ENCODE measurements at places on chromosomes 5 and 9.
A peak's percentile ranks its signal among the peaks of the same experiment; 100 is the strongest.

GRCh38 chr9:129241725-129242124, 63.7 kb upstream of the IER5L start:
- DNase-seq: no peak

GRCh38 chr5:14415024-14415697, 166.4 kb upstream of the OTULINL start:
- no peak for DNase-seq

- no peak for DNase-seq
Measured at GRCh38 chr9:98859941-98860340, 52.5 kb downstream of the GALNT12 start.

DNA sequence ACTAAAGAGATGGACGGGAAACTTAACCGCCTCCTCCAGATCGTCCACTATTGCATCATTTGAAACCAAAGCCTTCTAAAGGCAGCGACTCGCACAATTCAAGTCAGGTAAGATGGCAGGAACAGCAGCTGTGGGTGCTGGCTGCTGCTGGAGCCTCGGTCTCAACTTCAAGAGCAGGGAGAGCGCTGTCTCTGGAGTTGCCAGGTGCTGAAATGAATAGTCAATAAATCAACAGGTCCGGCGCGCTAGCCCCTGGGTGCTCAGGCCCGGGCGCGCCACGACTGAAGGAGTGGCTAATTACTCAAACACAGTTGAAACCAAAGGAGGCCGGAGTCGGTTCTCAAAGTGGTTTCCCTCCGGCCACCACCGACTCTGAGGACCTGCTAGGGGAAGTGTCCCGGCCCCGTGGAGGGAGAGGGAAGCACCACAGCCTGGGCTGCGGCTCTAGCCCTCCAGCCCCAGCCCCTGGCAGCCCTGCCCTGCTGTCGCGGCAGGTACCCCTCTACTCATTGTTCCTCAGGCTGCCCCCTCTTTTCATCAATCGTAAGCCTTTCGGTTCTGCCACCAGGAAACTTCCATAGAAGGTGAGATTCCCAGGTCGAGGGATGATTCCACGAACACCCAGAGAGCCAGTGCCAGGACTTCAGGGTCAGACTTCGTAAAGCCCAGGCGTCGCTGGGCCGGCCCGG, 804 bp downstream of the TTC39B start:
- peak; percentile 63 for DNase-seq

GRCh38 chr5:124764585-124764984, 18.1 kb upstream of the ZNF608 start:
- no peak for DNase-seq

DNA sequence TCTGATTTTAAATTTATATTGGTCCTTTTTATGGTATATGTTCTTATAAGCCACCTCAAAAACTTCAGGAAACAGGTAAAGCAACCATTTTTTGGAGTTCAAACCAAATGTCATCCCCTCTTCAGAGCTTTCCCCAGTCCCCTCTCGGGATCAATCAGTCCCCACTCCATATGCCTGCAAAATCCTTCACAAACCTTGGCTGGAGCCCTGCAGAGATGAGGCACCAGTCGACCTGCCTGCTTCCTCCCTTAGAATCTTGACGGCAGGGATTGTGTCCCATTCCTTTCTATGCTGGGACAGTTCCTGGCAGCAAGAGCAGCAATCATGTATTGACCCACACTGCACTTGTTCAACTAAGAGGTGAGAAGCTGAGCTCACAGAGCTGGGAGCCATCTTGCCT, 22.6 kb downstream of the B4GALT1 start:
- DNase-seq: no peak

- peak; percentile 43 for DNase-seq
Measured at GRCh38 chr5:103929338-103930013, 366.9 kb upstream of the NUDT12 start.

DNA sequence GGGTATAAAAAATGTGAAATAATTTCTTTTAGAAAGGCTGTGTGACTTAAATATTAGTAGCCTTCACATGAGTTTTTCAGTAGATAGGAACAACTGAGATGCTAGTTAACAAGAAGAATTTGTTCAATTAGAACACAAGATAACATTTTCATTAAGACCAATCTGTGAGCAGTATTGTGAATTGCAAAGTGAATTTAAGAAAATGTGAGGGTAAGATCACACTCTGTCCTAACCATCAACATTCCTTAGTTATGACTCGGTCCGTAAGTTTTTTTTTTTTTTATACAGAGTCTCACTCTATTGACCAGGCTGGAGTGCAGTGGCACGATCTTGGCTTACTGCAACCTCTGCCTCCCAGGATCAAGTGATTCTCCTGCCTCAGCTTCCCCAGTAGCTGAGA, 180.2 kb upstream of the EGFLAM start:
- DNase-seq: peak; percentile 17

DNA sequence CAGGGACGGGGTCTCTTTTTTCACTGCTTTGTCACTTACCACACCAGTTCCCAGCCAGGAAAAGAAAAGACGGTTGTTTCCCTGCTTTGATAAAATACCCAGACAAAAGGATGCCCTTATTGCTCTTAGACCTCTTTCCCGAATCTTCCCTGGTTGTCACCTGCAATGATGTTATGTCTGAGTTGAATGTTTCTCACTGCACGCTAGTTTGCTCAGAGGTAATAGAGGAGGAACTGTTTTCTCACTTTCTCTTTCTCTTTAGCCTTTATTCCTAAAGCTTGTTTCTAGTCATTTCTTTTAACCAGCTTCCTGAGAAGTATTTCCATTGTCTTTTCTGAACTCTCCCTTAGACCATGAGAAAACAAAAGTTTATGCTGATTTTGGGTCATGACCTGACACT, 32.9 kb downstream of the ACER2 start:
- no peak for DNase-seq

- no peak for DNase-seq
Measured at GRCh38 chr9:71108937-71109336, 12.5 kb downstream of the TRPM3 start.

DNA sequence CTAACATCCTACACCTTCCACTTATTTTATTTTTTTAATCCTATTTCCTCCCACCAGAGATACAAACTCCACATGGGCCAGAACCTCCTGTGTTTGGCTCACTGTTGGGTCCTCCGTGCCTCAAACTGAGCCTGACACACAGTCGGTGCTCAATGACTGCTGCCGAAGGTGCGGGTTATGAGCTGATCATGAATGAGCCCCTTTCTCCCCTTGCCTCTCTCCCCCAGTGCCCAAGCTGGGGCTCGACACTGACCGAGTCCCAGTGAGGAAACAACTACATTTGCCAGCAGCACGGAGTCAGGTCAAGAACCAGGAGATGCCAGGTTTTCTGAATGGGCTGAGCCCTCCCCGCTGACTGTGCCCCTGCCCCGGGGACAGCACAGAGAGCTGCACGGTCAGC, 45.0 kb downstream of the SARDH start:
- no peak for DNase-seq

- DNase-seq: no peak
Measured at GRCh38 chr5:173729079-173729765, 112.8 kb upstream of the BOD1 start.

DNA sequence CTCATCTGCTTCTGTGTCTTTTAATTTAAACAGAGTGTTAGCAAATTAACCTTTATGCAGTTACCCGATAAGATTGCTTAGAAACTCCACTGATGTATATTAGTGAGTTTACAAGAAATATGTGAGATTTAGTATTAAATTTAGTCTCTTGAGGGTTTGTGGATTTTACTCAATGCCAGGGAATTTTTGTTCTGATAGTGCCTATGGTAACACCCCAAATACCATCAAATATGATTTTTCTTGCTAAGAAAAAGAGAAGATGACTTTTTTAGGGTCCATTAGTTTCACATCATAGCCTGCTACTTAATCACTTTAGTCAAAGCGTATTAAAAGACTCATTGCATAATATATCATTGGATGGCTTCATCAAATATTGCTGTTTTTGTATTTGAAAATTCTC, 224.9 kb downstream of the PCSK5 start:
- no peak for DNase-seq

GRCh38 chr5:757346-757930, 27.1 kb downstream of the ZDHHC11B start:
- no peak for DNase-seq

GRCh38 chr5:130568791-130569190, 596.3 kb downstream of the HINT1 start:
- no peak for DNase-seq

DNA sequence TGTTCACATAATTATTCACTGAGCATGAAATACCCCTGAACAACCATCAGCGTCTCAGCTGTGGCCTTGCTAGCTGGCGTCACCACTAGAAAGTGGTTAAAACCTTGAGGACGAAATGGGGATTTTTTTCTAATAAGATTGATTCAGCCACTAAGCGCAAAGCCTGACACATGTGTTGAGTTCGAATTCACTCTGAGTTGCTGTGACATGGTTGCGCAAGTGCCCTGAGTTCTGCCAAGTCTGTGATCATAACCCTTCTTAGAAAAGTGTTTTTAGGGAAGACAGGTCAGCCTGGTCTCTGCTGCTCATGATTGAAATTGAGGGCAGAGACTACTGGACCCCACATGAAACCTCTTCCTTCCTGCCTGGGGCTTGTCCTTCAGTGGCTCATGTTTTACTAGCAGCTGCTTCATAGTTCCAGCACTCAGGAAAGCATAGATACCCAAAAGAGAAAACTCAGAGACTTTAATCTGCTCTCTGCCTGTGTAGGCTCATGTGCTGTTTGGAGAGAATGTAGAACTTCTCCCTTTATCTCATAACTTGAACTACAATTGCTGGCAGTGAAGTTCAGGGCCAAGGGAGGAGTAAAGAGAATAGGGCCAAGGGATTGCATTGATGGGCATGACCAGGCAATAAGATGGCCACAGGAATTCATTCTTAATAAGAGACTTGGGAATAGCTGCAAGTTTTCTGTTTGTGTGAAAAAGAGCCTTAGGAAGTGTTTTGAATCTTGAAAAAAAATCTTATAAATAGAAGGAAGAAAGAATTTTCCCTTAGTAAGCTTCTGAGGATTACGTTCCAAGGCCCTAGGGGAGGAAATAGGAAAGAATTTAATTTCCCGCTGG, 66.8 kb upstream of the CXCL14 start:
- DNase-seq: no peak

DNA sequence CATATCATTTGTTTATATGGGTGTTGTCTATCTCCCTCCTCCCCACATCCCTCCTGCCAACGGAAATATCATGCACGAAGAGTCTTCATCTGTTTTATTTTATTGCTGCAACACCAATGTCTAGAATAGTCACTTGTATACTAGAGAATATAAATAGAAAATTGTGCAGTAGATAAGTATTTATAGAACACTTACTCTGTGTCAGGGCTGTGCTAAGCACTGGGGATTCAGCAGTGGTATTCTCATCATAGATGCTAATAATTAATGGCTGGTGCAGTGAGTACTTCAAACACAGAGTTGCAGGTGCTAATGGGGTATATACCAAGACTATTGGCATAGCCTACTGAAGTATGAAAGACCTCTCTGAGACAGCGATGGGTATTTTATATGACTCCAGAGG, 353.5 kb upstream of the CDH6 start:
- DNase-seq: no peak

GRCh38 chr5:61348447-61348846, 16.4 kb downstream of the ZSWIM6 start:
- DNase-seq: no peak

DNA sequence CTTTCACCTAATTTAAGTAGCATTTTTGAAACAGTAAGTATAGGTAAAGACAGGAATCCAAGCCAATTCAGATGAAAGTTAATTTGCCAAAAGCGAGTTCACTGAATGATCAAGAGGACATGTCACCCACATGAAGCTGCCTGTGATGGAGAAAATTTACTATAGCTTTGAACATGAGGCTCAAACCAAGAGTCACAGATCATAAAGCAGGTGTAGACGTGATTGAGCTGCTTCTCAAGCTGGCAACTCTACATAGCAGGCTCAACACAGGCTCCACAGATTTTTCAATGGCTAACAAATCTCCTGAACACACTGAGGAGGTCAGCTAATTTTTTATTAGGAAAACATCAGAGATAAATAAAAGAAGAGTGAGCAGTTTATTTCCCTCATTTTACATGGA, 173.7 kb downstream of the FAM114A2 start:
- DNase-seq: no peak

DNA sequence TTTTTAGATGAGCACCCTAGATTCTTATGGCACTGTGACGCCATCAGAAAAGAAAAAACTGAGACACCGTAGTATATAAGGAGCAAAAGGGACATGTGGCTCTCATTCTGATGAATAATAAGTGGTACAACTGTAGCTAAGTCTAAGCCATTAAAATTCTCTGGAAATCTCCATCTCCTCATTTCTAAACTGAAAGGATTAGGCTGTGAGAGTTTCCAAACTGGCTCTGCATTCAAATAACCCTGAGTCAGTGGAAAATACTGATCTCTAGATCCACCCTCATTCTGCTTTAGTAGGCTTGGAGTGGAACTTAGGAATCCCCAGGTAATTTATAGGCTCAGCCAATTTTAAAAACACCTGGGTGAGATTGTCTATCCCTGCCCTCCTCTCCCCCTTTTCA, 28.5 kb downstream of the PTAR1 start:
- DNase-seq: no peak

GRCh38 chr5:39461007-39461682, 36.4 kb upstream of the DAB2 start:
- no peak for DNase-seq

DNA sequence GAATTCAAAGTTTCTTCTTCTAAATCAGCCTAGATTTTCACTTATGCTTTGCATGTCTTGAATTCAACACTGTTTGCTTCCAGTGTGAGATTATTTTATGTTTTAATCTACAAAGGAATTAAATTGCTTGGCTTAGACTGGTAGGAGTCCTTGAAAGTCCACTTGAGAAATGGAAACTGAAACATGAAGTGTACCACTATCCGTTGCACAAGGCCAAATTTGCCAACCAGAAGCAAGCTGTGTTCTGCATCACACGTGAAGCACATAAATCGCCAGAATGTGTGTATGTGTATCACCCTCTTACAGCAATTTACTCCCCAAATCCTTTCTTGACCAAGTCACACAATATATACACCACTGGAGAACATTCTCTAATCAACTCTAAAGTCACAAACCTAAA, 10.3 kb downstream of the SEMA6A start:
- no peak for DNase-seq

GRCh38 chr5:107968998-107969397, 298.3 kb upstream of the EFNA5 start:
- peak; percentile 54 for DNase-seq

- DNase-seq: no peak
Measured at GRCh38 chr5:74492230-74492629, 148.3 kb downstream of the ENC1 start.

DNA sequence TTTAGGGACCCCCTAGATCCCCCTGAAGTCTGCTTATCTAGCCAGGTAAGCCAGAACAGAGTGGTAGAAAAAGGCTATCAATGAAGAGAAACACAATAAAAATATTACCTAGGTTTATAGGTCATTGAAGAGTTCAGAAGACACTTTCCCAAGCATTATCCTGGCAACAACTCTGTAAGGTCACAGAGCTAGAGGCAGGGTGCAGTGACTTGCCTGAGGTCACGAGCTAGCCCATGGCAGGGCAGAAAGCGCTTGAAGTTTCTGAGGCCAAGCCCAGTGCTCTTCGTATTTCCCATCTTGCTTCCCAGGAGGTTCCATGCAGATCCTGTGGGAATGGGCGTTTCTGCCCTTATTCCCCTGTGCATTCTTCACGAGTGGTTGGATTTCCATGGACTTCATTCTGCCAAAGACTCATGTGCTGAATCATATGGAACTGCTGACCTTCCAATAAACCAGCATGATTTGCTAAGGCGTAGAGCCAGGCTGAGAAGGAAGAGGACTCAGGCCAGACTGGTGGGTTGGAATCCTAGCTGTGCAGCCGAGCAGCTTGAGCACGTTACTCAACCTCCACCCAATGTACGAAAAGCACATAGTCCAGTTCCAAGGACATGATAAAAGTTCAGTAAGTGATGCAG, 22.1 kb downstream of the TRMO start:
- DNase-seq: peak; percentile 78
